T-helper 17 cell (primary cell): ENCODE measurements at places on chromosomes 3 and 15.

GRCh38 chr15:76401285-76401684 is 64.7 kb downstream of the ISL2 start:
- peaks cover 10% of the 10 kb centered on the region for H3K36me3 ChIP-seq
- no peak overlapping the region for H3K4me3 ChIP-seq
- H3K27ac ChIP-seq: no peak overlapping the region
- DNase-seq: no peak
- no peaks in the 10 kb centered on the region for H3K4me1 ChIP-seq

DNA sequence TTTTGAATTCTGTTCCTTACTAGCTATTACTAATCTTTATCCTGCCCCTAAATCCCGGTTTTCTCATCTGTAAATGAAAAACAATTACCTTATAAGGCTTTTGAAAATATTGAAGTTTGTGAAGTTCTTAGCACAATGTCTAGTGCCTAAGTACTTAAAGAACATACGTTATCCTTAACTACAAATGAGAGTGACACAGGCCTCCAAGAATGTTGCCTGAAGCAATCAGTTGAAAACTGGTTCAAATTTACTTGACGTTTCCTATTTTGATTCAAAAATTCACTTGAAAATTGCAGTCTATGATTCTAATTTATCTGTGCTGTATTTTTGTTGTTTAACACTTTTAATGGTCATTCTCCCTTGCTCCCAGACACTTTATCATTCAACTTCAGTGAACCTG is 3.2 kb downstream of the SENP7 start:
- H3K36me3 ChIP-seq: peaks cover 9% of the 10 kb centered on the region
- DNase-seq: no peak
- no peaks in the 10 kb centered on the region for H3K27me3 ChIP-seq
- peak overlapping the region; percentile 17 for H3K27ac ChIP-seq
- H3K4me1 ChIP-seq: peaks cover 49% of the 10 kb centered on the region

- peaks cover 2% of the 10 kb centered on the region for H3K36me3 ChIP-seq
- H3K27ac ChIP-seq: no peak overlapping the region
- H3K4me1 ChIP-seq: peaks cover 3% of the 10 kb centered on the region
- H3K4me3 ChIP-seq: no peak overlapping the region
These were observed 85.3 kb downstream of the PCSK6 start for GRCh38 chr15:101404245-101404644.

GRCh38 chr3:159941038-159942000 is 47.3 kb upstream of the IL12A start:
- peaks cover 22% of the 10 kb centered on the region for H3K27me3 ChIP-seq
- no peak for DNase-seq
- H3K36me3 ChIP-seq: no peaks in the 10 kb centered on the region
- no peak overlapping the region for H3K4me3 ChIP-seq
- no peak overlapping the region for H3K27ac ChIP-seq
- H3K4me1 ChIP-seq: peaks cover 4% of the 10 kb centered on the region

DNA sequence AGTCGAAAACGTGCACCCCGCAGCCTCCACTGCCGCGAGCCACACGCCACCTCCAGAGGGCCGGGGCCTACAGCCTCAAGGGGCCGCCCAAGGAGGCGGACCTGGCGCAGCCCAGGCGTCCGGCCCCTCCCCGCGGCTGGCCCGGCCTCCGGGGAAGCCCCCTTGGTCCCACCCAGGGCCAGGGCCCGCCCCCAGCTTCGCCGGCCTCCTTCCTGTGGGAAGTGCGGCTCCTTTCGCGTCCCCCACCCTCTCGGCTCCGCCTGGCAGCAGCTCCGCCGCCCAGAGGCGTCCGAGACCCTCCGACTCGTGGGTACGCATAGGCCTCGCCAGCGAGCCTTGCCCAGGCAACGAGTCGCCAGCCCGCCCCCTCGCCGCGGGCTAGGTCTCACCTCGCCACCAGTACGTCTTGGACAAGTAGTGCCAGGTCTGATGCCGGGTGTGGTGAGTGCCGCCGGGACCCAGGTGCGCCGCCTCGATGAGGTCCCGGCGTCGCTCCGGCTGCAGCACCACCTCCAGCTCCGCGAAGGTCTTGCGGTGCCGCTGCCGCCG is 642 bp downstream of the ZBTB11 start:
- H3K4me1 ChIP-seq: peaks cover 41% of the 10 kb centered on the region
- peak overlapping the region; percentile 98 for H3K27ac ChIP-seq
